ENCODE measurements at places on chromosomes 16 and 17.

DNA sequence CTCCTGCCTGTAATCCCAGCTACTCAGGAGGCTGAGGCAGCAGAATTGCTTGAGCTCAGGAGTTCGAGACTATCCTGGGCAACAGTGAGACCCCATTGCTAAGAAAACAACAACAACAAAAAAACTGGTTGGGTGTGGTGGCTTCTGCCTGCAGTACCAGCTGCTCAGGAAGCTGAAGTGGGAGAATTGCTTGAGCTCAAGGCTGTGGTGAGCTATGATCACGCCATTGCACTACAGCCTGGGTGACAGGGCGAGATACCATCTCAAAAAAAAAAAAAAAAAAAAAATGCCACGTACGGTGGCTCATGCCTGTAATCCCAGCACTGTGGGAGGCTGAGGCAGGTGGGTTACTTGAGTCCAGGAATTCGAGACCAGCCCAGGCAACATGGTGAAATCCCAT, 34.1 kb downstream of the NME2 start:
- no peak for DNase-seq

DNA sequence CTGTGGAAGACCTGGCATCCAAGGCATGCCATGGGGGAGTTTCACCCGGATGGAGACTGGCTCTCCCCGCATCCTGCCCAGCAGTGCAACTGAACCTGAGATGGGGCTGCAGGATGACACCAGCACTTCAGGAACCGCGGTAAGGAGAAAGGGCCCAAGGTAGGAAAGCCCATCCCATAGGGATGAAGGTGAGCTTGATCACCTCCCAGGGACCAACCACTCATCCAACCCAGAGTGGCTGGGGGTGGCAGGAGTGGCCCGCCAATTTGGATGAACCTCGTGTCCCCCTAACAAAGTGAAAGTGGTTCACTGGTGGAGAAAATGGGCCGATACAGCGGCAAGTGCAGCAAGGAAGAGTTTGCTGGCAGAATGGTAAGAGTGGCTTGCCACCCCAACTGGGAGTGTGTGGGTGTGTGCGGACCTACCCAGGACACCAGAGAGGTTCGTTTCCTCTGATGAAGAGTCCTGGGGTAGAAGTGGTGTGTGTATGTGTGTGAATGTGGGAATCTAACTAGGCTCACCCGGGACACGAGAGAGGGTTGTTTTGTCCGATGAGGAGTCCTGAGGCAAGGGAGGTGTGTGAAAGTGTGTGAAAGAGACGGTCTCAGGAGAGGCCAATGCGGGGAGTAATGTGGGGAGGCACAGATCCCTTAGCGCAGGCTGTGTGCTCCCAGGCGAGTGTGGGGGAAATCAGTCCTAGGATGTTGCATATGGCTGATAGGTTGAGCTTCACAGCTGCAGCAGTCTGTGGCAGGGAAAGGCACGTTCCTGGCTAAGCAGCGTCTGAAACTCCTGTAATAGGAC, 22.6 kb downstream of the ACSM1 start:
- no peak for DNase-seq

DNA sequence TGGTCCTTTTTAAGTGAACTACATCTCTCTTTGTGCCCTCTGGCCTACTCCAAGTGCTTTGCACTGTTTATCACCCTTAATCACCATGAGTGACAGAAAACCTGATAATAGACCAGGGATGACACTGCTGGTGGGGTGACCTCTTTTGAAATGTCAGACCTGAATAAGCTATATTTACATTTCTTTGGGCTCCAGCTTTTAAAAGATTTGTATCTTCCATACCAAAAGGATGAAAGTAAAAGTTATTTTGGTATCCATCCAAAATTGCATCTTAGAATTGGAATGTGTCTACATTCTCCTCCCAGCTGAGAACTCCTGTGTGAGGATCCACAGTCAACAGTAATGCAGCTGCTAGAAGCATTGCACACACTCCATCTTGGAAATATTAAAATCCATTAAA, 370.0 kb downstream of the CDH11 start:
- no peak for DNase-seq

DNA sequence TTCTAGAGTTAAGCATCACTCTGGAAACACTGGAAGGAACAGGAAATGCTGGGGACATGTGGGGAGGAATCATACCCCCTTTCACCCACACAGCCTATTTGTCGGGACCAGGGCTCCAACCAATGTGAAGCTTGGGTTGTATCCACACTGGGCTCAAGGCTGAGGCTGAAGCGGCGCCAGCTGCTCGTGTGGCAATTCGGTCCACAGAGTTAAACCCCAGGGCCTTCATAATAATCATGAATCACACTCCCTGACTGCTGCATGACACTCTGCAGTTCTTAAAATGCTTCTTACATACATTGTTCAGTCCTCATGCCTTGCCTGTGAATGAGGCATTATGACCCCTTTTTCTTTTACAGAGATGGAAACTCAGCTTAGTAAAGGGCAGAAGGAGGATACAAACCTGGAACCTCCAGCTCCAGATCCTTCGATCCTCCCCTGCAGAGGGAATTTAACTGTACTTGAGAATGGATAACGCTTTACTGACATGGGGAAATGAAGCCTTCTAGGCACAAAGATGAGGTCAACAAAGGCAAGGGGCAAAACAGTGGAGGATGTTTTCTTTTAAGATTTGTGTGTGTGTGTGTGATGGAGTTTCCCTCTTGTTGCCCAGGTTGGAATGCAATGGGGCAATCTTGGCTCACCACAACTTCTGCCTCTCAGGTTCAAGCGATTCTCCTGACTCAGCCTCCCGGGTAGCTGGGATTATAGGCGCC, 72.7 kb downstream of the SOX9 start:
- DNase-seq = no peak

GRCh38 chr17:72134608-72135394, 14.0 kb downstream of the SOX9 start:
- DNase-seq = no peak

- DNase-seq = peak; percentile 84
These were observed 15.5 kb upstream of the TFAP4 start for GRCh38 chr16:4288148-4288921.

GRCh38 chr16:66894948-66895688, 14.8 kb downstream of the PDP2 start:
- DNase-seq = peak; percentile 32

GRCh38 chr17:77119668-77120301, 21.0 kb upstream of the SEC14L1 start:
- no peak for DNase-seq

GRCh38 chr17:7982173-7982572, 20.2 kb upstream of the GUCY2D start:
- DNase-seq = no peak

DNA sequence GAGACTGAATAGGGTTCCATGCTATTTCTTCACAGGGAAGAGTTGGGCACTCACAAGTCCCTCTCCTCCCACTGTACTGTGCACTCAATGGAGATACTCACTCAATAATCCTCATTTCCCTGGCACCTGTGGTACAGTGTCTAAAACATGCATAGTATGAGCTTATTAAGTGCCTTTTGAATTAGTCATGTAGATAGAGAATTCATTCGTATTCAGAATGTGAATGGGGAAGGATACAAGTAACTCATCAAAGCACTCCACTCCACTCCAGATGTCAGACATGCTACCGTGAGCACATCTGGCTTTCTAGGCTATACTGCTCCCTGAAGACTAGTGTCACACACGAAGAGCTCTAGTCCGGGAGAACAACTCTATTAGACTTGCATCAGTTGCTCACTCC, 6.3 kb downstream of the C17orf75 start:
- no peak for DNase-seq

DNA sequence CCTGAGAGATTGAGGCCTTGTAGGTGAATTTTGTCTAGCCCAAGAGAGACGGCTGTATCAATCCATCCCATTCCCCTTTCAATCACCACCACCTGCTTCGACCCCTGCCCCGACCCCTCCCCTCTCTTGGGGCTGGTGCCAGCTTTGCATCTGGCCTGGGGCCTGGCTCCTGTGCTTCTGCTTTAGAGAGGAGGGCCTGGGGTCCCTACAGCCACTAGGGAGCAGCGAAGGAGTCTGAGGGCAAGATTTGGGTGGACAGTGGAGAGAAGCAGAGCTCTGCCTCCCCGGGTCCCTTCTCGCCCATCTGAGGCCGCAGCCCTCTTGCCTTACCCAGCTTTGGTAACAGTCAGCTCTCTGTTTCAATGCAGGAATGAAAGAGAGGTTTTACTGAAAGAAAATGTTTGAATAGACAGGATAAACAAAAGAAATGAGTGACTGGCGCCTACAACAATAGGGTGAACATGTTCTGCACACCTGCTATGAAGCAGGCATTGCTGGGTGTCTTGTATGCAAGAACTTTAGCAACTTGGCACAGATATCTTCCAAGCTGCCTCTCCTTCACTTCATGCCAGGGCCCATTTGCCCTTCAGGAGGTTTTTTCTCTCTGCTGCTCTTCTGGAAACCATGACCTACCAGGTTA, 57.4 kb downstream of the SLC47A1 start:
- no peak for DNase-seq

- DNase-seq = no peak
These were observed 6.1 kb downstream of the SLC35G3 start for GRCh38 chr17:35188111-35188510.

GRCh38 chr17:69609473-69610305, 195.2 kb downstream of the MAP2K6 start:
- DNase-seq = no peak

DNA sequence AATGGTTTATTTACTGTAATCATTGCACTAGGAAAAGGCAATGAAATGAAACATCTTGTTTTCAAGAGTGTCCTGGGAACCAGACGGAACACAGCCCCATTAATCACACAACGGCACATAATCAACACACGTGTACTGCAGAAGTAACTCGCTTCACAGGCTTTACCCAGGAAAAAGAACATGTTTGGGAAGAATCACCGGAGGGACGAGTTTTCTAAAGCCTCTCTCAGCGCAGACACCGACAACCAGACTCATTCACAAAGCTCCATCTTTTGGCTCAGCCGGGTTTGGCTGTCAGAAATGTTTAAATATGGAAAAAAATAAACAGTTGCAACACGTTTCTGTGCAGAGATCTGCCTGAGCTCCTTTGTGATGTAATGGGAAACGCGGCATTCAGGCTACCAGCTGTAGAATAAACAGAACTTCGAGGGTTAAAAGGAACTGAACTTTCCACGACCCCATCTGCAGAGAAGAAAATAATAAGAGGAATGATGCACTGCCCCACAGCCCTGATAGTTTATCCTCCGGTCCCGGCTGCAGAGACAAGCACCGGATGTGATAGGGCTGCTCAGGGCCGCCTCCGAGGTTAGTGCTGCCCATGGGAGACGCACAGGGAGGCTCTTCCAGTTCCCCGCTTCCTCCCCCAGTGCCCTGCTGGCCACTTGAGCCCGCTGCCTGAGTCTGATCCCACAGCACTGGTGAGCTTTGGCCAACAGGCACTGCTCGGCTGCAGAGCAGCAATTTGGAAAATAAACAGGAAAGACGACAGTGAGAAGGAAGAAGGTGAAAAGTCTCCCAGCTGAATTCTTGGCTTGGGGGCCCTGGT, 119.8 kb downstream of the HIC1 start:
- DNase-seq = no peak

DNA sequence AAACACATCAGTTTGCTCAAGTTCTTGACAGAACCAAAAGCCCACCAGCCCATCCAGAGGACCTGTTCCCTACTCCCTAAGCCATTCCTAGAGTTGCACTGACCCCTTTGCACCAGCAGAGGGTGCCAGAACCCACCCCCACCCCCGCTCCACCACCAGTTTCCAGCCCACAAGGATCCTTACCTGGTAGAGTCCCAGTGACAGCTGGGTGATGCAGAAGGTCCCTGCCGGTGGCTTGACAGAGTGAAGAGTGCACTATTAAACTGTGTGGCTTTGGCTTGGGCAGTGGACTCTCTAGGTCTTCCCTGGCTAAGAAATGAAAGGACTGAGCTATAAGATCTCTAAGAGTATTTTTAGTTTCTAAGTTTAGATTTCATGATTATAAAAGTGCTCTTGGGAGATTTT, 73.3 kb upstream of the MTMR4 start:
- DNase-seq = peak; percentile 44

GRCh38 chr16:75732871-75733270, 6.6 kb upstream of the CPHXL start:
- DNase-seq = no peak

GRCh38 chr16:70157105-70157476, 16.5 kb upstream of the CLEC18C start:
- DNase-seq = no peak
